HT-29 (cell line): ENCODE measurements at places on chromosomes 7 and 10.

DNA sequence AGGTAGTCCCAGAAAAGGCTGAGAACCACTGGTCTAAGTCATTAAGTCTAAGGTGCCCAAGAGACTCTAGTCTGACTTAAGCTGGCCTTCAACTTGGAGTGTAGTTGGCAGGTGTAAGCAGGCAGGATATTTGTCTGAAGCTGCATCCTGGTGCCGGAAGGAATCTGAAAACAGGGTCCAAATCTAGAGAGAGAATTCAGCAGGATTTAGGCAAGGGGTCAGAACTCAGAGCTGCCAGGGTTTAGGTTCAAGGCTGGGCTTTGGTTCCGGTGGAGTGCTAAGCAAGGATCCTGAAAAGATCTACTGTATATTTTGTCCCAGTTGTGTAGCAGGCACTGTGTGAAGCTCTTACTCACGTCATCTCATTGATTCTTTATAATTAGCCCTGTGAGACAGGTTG is 16.5 kb upstream of the SEPTIN7 start:
- no peak for DNase-seq

DNA sequence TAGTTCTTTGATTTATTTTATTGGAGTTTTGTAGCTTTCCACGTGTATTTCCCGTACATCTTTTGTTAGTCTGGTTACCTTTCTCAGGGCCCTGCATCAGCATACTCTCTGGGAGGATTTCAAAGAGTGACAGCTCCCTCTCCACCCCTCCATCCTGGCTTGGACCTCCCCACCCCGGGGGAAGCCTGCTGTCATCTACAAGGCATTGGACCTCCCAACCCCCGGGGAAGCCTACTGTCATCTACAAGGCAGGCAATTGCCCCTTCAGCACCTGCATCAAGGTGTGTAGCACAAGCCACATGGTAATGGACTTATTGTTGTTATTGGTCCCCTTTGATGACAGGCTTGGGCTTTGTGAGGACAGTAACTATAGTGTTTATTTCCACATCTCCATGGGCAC is 390.1 kb downstream of the TCERG1L start:
- no peak for DNase-seq

DNA sequence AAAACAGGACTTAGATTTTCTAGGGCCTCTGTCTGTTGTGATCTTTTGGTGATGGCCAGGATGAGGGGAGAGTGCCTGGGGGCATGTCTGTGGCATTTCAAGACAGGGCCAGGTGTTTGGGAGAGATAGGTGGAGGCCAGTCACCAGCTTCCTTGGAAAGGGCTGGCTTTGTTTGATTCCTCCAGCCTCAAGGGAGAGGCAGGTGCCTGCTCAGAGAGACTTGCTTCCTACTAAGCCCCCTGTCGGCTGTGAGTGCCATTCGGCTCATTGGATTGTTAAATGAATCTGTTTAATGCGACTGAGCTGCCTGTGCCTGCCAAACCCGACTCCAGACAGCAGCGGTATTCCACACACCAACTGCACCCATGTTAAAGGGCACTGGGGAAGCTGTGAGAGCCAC is 304.1 kb upstream of the COBL start:
- DNase-seq: no peak

GRCh38 chr7:122118757-122119156 is 25.3 kb downstream of the AASS start:
- DNase-seq: no peak

DNA sequence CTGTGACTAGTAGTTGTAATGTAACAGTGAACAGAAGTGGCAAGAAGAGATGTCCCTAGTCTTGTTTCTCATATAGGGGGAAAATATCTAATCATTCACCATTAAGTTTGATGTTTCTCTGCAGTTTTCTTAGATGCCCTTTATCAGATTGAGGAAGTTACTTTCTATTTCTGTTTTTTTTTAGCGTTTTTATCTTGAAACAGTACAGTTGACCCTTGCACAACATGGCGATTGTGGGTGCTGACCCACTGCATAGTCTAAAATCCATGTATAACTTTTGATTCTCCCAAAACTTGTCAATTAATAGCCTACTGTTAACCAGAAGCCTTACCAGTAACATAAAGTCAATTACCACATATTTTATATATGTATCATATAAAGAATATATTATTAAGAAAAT is 192.0 kb downstream of the ADK start:
- no peak for DNase-seq

DNA sequence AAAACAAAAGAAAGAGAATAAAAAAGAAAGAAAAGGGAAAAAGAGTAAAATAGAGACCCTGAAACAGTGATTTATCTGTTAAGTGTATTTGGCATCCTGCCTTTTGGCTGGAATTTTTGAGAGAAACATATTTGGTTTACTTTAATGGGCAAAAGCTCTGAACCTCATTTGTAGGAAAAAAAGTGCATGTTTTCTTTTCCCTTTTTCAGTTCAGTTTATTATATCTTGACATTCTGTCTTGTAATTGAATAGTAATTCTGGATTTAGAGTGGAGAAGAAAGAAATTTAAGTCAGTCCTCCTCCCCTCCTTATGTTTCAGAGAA is 69.5 kb downstream of the ARID5B start:
- no peak for DNase-seq

DNA sequence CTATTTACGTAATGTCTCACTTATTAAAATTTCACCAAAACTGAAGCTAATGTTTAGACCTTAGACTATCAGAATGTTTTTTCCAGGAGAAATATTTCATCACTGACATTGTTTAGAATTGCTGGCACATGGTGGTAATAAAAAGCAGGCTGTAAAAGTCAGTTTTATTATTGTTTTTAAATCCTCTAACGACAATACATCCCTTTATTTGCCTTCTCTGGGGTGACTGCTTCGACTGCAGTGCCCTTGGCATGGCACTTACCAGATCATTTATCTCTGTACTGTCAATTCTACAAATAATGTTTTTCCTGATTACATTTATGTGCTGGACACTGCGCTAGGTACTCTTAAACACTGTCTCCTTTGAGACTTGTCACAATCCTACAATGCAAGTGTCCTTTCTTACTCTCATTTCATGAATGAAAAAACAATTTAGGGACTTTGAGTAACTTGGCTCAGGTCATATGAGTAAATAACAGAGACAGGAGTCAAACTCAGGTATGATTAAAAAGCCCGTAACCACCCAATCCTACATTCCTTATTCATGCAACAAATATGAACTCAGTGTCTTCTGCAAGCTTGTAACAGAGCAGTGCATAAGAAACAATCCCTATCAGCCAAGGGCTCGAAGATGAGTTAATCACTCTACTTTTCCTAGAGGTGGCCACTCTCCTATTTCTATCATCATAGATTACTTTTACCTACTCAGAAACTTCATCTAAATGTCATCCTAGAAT is 5.6 kb upstream of the ING3 start:
- DNase-seq: no peak

- no peak for DNase-seq
Observed at GRCh38 chr7:117024811-117025210, 71.5 kb downstream of the ST7 start.

- DNase-seq: no peak
Observed at GRCh38 chr10:103709341-103709920, 145.9 kb downstream of the SH3PXD2A start.

- no peak for DNase-seq
Observed at GRCh38 chr7:143047326-143047725, 4.8 kb upstream of the OR6V1 start.

GRCh38 chr7:118214051-118214832 is 10.3 kb upstream of the ANKRD7 start:
- DNase-seq: no peak

DNA sequence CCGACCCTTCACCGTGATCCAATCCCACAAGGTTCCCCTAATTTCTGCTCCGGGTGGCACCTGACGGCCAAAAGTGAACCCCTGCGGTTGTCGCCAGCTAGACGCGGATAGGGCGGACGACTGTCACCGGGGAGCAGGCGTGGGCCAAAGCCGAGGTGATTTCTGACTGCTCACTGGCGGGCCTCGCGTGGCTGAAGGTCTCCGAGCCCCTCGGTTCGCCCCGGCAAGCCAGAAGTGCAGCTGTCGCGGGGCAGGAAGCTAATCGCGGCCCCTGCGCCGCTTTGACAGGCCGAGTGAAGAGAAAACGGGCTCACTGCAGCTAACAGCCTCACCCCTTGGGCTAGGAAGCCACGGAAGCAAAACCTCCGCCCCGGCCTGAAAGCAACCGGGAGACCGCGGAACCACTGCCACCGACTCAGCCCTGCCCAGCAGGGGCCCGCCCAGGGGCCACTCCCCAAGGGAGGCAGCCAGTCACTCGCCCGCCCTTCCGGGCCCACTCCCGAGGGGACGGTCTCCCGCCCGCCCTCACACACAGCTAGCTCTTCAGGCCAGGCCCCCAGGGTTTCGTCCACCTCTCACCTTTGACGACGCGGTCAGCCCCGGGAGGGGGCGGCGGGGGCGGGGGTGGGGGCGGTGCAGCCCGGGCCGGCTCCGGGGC is 469 bp downstream of the PPP3CB start:
- DNase-seq: peak; percentile 91

DNA sequence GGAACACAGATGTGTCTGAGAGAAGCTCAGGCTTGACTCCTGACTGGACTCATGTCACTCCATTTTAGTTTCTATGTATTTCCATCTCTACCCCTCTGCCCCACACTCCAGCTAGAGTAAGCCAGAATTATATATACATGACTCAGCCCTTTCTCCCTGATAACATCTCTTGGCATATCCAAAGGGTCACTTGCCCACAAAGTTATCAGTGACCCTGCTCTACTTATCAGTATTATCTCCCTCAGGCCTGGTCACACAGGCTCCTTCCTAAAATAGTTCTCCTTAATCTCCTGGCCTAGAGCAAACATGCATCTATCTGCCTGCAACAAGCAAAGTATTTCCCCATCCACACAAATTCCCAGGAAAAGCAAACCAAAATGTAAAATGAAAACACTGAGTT is 598.3 kb downstream of the SUGCT start:
- no peak for DNase-seq

- no peak for DNase-seq
Observed at GRCh38 chr10:71389768-71390460, 6.8 kb upstream of the CDH23 start.

DNA sequence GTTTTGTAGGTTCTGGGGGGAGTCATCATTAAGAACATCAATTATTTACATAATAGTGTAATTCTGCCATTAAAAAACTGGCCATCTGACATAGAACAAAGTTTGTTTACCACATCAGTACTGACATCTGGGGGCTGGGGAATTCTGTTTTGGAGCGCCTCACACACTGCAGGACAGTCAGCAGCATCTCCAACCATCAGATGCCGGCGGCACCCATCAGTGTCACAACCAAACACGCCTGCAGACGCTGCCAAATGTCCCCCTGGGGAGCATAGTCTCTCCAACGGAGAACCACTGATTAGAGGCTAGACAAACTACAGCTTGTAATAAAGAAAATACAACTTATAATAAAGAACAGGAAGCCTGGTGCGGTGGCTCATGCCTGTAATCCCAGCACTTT is 26.0 kb downstream of the GNA12 start:
- DNase-seq: no peak

- no peak for DNase-seq
Observed at GRCh38 chr10:7596356-7596755, 70.4 kb downstream of the ITIH5 start.

- DNase-seq: no peak
Observed at GRCh38 chr7:37488163-37488764, 39.6 kb upstream of the ELMO1 start.

DNA sequence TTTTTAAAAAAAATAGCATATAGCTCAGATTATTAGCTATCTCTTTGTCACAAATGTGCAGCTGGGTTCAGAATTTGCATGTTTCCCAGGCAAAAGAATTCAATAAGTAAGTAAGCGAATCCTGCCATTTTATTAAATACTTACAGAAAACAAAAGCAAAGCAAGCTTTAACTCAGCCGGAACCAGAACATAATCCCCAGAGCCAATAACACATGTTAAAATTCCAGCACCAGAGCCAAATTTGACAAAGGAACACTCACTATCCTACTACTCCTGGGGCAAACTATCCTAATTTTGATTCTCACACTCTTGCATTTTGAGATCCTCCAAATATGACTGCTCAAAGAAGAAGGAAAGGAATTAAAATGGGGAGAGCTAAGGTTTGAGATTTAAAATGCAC is 32.6 kb downstream of the LRRTM3 start:
- DNase-seq: no peak

GRCh38 chr7:110507832-110508231 is 583.1 kb upstream of the LRRN3 start:
- no peak for DNase-seq
